Stimulated activated CD4-positive, alpha-beta T cell treated with anti-CD3 and anti-CD28 coated beads, Interleukin-2, amount 100 ng/mL, for 48 hours (primary cell): ENCODE measurements at places on chromosomes 2 and 18.

- DNase-seq: no peak
Measured at GRCh38 chr18:29217124-29217915, 1040.4 kb upstream of the CDH2 start.

GRCh38 chr2:96895746-96896651 lies 26.1 kb upstream of the SEMA4C start:
- no peak for DNase-seq

DNA sequence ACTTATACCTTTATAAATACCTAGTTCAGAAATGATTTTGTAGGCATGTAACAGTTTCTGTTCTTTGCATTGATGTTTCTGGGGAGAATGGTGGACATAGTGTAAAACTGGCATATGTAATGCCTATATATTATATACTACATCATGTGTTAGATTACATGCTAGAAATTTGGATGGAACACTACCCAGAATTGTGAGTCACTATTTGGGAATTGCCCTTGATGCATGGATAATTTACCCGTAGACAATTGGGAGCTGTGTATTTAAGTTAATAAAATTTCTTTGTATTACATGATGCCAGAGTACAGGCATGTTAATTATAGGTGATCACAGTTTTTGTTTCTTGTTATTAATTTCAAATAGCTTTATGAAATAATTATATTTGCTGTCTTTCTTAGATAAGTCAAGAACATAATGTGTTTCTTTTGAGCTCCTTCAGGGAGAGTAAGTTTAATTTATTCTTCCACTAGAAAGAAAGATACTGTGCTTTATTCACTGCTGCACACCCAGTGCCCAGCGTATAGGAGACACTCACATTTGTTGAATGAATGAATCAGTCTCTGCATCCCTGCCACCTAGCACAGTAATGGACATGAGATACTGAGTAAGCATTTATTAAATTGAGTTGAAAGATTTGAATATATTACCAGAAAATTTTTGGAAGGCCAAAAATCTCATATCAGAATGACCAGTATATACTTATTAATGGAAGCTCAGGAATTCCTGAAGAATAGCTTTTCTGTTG lies 16.9 kb downstream of the ACSL3 start:
- no peak for DNase-seq

- no peak for DNase-seq
Measured at GRCh38 chr2:105736145-105736544, 8.6 kb upstream of the NCK2 start.

- DNase-seq: no peak
Measured at GRCh38 chr18:46563317-46563716, 93.7 kb downstream of the LOXHD1 start.

GRCh38 chr2:39615675-39616074 lies 50.0 kb upstream of the TMEM178A start:
- no peak for DNase-seq

GRCh38 chr2:207055257-207055656 lies 110.5 kb downstream of the KLF7 start:
- no peak for DNase-seq

DNA sequence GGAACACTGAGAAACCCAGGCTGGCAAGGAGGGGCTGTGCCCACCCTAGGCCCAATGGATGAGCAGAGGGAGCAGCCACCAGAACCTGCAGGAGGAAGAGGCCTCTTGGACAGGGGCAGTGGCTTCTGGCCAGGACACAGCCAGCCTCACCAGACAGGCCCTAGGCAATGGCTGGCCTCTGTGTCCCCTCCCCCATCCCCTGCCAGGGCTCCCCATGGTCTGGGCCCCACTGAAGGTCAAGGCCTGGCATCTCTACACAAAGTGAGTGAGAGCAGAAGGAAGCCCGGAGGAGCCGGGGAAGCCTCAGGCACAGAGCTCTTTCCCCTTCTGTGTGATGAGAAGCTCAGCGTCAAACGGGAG lies 6.3 kb downstream of the PRLH start:
- DNase-seq: no peak

DNA sequence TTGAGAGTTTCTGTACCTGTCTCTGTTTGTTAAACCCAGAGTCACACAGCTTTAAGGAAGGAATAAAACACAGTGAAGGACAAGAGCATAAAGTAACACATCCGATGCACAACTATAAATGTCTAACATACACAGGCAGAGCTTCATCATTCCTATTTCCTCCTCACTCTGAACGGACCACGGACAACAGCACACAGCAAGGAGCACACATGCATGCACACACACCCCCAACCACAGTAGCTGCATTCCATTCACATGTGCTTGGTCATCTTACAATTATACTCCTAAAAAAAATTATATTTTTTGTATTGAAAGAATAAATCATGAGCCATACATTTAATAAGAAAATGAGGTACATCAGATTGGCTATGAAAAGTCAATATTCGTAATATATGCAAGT lies 58.3 kb downstream of the ID2 start:
- DNase-seq: no peak

GRCh38 chr2:215712871-215713790 lies 277.3 kb upstream of the FN1 start:
- DNase-seq: no peak

DNA sequence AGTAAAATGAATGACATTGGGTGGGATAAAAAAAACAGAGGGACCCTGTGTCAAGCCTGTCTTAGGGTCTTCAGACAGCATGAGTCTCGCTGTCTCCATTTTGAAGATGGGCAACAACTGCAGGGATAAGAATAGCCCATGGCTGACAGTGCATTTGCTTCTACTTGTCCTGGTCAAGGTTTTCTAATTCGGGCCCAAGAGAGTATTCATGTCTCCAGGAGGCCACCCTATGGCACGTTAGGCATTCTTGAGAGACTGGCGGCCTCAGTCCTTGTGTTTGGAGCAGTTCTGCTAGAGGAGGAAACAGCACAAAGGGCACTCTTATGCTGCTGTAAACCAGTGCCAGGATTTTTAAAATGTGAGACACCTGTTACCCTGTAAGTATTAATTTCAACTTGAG lies 9.5 kb upstream of the MYL1 start:
- no peak for DNase-seq

DNA sequence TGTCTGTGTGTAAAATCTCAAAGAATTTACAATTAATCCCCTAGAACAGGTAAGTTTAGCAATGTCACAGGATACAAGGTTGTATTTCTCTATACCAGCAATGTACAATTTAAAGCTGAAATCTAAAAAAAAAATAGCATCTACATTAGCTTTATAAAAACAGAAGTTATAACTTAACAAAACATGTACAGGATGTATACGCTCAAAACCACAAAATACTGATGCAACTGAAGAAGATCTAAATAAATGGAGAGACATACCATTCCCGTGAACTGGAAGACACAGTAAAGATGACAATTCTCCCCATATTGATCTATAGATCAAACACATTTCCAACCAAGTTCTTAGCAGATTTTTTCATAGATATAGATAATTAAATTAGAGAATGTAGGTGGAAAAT lies 17.5 kb upstream of the RANBP2 start:
- no peak for DNase-seq

- no peak for DNase-seq
Measured at GRCh38 chr2:1488851-1489250, 75.6 kb downstream of the TPO start.

DNA sequence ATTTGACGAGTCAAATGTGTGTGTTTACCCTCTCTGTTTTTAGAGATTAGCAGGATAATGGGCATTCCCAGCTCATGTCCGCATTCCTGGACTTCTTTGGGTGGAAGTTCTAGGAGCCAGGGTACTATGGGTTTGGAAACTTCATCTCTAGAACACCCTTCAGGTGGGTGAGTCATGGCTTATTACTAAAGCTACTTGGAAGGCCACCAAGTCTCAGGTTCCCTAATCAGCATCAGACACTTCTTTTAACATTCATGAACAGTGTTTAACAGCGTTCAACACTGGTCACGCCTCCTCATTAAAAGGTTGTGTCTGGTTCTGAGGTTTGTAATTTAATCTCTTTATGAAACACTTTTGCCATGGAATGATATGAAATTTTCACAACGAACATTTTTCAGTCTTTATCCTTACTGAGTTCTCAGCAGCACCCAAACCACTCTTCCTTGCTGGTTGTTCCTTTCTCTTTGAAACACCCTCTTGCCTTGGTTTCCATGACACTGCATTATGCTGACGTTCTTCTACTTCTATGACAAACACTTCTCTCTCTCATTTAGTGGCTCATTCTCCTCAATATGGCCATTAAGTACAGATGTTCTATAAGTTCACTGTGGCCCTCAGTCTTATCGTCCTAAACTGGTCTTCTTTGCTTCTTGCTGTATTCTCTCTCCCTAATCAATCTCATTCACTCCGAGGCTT lies 49.3 kb downstream of the MMADHC start:
- DNase-seq: no peak

- no peak for DNase-seq
Measured at GRCh38 chr18:48200631-48201336, 208.4 kb downstream of the ZBTB7C start.

GRCh38 chr2:53911434-53912189 lies 51.8 kb upstream of the GPR75 start:
- no peak for DNase-seq

DNA sequence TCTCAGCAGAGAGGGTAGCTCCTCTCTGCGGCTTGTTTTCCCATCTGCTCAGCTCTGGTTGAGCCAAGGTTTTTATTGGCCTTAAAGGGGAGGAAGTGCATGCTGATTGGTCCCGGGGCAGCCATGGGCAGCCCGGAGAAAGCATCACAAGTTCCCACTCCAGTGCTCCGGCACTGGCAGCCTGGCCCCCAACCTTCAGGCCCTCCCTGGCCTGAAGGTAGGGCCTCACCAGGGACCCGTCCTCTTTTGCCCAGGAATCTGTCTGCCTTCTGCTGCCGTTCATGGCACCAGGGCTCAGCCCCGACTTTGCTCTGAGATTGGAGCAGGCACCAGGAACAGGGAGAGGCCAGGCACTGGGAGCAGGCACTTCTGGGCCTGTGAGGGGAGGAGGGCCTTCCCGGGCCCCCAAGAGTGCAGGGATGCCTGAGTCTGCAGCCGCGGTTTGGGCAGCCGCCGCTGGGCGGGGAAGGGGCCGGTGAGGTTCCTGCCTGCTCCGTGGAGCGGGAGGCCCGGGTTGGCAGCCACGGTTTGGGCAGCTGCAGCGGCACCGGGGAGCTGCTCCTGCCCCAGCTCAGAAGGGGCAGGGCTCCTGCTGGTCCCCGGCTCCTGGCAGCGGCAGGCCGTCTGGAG lies 17.5 kb upstream of the ILKAP start:
- DNase-seq: no peak

GRCh38 chr2:30688956-30689401 lies 118.3 kb downstream of the CAPN13 start:
- no peak for DNase-seq

- no peak for DNase-seq
Measured at GRCh38 chr2:226905718-226906117, 69.9 kb downstream of the RHBDD1 start.

GRCh38 chr18:55452123-55452611 lies 135.8 kb downstream of the TCF4 start:
- no peak for DNase-seq

GRCh38 chr2:194992648-194993047 lies 664.4 kb upstream of the SLC39A10 start:
- no peak for DNase-seq

DNA sequence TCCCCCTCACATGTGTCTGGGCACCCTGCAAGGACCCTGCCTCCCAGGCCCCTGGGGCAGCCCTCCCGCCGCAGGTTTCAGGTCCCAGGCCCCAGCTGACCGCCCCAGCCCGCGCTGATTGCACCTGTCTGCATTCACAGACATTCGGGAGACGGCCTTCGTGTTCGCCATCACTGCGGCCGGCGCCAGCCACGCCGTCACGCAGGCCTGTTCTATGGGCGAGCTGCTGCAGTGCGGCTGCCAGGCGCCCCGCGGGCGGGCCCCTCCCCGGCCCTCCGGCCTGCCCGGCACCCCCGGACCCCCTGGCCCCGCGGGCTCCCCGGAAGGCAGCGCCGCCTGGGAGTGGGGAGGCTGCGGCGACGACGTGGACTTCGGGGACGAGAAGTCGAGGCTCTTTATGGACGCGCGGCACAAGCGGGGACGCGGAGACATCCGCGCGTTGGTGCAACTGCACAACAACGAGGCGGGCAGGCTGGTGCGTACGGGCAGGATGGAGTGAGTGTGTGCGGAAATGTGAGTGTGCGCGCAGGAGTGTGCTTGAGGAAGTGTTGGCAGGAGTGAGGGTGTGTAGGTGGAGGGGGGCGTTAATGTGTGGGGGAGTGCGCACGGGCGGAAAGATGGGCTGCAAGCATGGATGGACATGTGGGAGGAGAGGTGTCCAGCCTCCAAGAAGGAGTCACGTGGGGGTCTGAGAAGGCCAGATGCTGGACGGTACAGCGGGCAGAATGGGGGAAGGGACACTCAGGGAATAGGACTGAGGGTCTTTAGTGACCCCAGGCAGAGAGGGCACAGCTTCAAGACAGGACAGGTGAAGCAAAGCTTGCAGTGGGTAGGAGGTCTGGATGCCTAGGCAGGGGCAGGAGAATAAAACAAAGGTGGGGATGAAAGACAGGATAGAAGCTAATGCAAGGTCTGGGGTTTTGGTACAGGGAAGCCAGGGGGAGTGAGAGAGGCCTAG lies 9.0 kb upstream of the WNT10A start:
- DNase-seq: no peak
